Stimulated activated CD4-positive, alpha-beta T cell treated with anti-CD3 and anti-CD28 coated beads, Interleukin-15, amount 100 ng/mL, for 24 hours (primary cell): ENCODE measurements at places on chromosomes 16 and 17.

DNA sequence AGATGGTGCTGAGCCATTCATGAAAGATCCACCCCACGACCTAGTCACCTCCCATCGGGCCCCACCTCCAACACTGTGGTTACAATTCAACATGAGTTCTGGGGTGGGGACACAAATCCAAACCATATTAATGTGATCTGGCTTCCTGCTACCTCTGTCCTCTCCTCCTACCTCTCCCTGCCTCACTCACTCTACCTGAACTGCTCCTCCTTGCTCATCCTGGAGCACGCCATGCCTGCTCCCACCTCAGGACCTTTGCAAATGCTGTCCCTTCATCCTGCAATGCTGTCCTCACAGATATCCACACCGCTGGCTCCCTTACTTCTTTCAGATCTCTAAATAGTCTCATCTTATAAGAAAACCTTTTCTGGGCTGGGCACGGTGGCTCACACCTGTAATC is 10.8 kb upstream of the SLC13A5 start:
- DNase-seq: no peak

GRCh38 chr17:70855401-70856054 is 686.2 kb downstream of the KCNJ2 start:
- no peak for DNase-seq

DNA sequence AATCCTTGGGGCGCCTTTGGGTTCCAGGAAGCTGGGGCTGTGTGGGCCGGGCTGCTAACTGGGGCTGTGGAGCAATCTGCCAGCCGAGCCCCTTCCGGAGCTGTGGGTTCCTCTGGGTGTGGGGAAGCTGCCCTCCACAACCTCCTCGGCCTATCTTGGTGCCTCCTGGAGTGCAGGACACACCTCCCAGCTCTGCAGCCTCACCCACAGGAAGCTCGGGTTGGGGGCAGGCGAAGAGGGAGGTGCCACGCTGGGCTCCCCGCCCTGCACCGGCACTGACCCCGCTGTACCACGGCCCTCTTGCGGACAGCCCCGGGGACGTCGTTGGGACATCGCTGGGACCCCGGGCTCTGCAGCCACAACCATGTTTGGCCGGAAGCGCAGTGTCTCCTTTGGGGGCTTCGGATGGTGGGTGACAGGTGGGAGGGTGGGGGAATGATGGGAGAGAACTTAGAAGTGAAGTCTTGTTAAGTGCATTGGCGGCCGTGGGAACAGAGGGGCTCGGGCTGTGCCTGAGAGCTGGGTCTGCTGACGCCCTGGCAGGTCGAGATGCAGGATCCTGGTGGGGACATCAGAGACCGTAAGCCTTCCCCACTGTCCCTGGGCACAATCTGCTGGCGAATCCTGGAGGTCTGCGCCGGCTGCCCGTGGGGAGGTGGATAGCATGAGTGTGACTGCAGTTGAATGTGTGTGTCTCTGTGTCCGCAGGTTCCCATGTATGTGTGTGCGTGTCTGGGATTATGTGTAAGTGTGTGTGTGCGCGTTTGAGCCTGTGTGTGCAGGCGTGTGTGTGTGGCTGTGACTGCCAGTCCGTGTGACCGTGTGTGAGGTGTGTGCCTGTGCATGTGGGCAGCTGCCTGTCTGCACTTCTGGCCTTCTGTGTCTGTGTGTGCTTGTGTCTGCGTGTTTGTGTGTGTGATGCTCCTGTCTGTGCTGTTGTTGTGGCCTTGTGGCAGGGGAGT is at the start of gene RAP1GAP2:
TSS of gene RAP1GAP2 (plus strand) at position 275 of the 962 bp plus-strand sequence. CDS start at position 365, 90 bp downstream.
- peak; percentile 73 for DNase-seq

DNA sequence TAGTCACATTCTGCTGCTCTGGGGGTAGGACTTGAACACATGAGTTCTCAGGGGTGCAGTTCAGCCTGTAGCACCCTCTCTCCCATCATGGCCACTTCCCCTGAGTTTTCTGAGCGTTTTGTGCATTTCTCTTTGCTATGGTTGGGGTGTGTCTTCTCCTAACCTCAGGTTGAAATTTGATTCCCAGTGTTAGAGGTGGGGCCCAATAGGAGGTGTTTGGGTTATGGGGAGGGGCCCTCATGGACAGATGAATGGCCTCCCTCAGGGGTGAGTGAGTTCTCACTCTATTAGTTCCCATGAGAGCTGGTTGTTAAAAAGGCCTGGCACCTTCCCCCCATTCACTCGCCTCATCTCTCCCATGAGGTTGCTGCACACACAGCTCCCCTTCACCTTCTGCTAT is 101.1 kb downstream of the FOXL1 start:
- DNase-seq: no peak

GRCh38 chr16:46972429-46973206 is 856 bp downstream of the DNAJA2 start:
- peak; percentile 64 for DNase-seq

GRCh38 chr17:72439893-72440502 is 319.2 kb downstream of the SOX9 start:
- no peak for DNase-seq

DNA sequence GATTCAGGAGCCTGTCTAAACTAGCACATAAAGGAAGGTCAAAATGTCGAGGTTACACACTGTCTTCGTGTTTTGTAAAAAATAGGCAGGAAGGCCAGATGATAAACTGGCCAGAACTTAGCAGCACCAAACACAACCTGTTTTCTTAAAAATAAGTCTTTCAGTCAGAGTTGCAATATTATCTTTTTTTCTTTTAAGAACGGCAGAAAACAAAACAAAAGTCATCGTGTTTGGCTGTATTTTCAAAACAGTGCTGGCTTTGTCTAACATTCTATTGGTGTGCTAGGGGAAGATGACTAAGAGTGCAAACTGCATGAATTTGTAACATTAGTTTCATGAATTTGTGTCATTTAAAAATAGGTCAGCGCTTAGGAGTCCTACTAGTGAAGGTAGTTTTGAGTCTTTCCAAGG is 5.3 kb downstream of the MAF start:
- no peak for DNase-seq

GRCh38 chr17:49555495-49556222 is 20.0 kb upstream of the NXPH3 start:
- no peak for DNase-seq

- no peak for DNase-seq
Observed at GRCh38 chr17:74744349-74744713, 4.1 kb upstream of the NHERF1 start.

DNA sequence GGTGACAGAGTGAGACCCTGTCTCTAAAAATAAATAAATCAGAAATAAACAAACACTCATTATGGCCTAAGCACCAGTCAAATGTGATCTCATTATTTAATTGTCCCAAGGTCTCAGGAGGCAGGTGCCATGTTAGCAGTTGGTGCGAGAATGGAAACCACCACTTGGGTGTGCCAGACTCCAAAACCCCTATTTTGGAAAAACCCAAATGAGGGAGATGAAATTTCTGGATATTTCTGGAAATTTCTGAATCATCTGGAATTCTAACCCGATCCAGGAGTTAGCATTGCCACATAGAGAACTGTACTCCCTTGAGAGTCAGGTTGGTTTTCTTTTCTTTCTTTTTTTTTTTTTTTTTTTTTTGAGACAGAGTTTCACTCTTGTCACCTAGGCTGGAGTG is 264.0 kb downstream of the XYLT1 start:
- DNase-seq: no peak

GRCh38 chr17:28078341-28079229 is 36.1 kb downstream of the NLK start:
- no peak for DNase-seq

- DNase-seq: no peak
Observed at GRCh38 chr17:28896491-28896883, 1.0 kb downstream of the FLOT2 start.

- DNase-seq: peak; percentile 66
Observed at GRCh38 chr16:84950906-84951305, 60.4 kb downstream of the ZDHHC7 start.

DNA sequence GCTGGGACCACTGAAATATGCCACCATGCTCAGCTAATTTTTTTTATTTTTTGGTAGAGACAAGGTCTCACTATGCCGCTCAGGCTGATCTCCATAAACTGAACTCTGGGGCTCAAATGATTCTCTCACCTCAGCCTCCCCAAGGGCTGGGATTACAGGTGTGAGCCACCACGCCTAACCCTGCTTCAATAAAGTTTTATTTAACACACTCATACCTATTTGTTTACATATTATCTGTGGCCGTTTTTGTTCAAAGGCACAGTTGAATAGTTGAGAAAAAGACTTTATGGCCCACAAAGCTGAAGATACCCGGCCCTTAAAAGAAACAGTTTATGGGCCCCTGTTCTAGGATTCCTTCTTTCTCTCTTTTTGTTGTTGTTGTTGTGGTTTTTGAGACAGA is 419.8 kb downstream of the SLC39A11 start:
- DNase-seq: no peak

GRCh38 chr17:177155-177554 is 4.3 kb downstream of the DOC2B start:
- no peak for DNase-seq

- no peak for DNase-seq
Observed at GRCh38 chr16:68128577-68129305, 43.6 kb downstream of the NFATC3 start.

DNA sequence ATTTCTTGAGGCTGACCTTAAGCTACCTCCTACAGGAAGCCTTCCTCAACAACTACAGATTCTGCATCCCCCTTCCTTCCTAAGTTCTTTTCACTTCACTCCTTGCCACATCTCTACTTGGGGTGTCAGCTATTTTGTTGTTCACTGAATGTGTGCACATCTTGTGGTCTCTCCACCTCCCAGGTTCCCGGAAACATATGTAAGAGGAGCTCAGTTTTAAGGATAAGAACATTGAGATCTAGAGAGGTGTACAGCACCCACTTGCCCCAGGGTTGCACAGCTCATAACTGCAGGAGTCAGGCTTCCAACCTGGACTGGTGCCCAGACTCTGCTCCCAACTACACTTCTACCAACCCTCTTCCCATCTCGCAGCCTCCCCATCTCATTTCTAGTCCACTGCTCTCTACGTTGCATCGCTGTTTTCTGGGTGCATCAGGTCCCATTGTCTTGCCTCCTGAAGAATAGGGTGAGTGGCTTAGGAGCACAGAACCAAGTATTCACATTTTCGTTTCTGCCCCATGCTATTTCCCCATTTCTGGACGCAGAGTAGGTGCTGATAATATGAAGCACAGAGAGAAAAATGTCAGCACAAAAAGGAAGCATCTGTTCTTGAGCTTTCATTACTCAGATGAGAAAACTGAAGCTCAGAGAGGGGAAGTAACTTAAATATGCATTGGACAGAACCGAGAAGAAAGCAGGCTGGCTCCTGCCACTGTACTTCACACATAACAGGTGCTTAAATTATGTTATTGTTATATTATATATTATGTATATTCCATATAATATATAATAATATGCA is 292.0 kb upstream of the CCL2 start:
- no peak for DNase-seq

GRCh38 chr17:38891441-38891840 is 21.6 kb downstream of the LASP1 start:
- DNase-seq: no peak

DNA sequence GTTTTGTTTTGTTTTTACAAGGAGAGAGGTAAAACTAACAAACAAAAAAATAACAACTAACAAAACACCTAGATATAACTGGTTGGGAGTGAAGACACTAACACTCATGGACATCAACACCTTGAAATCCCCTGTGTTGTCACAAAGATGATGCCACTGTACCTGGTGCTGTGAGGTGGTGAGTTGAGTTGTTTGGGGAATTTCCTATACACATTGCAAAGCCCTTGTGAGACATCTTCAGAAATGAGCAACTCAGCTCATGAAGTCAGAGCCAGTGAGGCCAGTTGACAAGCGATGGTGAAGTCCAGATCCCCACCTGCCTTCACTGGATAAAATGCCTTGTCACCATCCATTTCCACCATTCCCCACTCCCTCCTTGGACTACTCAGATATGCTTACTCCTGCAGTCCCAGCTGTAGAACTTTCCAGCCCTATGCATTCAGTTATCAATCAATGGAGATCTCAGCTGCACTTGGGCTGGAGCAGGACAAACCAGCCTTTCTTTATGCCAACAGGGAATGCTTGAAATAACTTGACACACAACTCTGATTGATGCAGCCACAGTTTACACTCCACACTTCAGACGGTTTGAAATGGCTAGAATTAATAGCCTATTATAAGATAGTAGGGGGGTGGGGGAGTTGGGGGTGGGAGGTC is 22.2 kb downstream of the ANKFN1 start:
- DNase-seq: no peak

DNA sequence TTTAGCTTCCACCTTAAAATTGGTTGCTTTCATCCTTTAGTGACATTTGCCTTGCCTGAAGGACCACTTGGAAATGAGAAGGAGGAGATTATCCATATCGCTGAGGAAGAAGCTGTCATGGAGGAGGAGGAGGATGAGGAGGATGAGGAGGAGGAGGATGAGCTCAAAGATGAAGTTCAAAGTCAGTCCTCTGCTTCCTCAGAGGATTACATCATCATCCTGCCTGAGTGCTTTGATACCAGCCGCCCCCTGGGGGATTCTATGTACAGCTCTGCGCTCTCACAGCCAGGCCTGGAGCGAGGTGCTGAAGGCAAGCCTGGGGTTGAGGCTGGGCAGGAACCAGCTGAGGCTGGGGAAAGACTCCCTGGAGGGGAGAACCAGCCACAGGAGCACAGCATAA is 11.5 kb upstream of the TMEM106A start:
- DNase-seq: no peak

DNA sequence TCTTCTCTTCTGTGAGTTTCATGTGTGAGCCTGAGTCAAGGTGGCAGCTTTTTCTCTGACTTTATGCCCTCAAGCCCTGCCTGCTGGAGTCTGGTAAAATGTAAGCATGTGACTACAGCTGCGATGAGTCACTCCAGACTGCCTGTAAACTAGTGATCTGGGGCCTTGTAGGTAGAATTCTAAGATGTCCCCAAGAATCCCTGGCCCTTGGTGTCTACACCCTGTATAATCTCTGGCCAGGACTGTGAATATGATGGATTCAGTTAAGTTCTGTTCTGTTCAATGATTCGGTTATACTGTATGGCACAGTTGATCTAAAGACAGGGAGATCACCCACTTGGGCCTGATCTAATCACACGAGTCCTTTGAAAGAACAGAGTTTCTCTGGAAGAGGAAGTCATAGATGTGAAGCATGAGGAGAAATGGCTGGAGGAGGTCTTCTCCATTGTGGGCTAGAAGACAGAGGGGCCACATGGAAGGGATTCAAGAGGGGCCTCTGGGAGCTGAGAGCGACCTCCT is 29.8 kb downstream of the PRSS54 start:
- peak; percentile 22 for DNase-seq
